ENCODE measurements at places on chromosomes 7 and 10.
A peak's percentile ranks its signal among the peaks of the same experiment; 100 is the strongest.

DNA sequence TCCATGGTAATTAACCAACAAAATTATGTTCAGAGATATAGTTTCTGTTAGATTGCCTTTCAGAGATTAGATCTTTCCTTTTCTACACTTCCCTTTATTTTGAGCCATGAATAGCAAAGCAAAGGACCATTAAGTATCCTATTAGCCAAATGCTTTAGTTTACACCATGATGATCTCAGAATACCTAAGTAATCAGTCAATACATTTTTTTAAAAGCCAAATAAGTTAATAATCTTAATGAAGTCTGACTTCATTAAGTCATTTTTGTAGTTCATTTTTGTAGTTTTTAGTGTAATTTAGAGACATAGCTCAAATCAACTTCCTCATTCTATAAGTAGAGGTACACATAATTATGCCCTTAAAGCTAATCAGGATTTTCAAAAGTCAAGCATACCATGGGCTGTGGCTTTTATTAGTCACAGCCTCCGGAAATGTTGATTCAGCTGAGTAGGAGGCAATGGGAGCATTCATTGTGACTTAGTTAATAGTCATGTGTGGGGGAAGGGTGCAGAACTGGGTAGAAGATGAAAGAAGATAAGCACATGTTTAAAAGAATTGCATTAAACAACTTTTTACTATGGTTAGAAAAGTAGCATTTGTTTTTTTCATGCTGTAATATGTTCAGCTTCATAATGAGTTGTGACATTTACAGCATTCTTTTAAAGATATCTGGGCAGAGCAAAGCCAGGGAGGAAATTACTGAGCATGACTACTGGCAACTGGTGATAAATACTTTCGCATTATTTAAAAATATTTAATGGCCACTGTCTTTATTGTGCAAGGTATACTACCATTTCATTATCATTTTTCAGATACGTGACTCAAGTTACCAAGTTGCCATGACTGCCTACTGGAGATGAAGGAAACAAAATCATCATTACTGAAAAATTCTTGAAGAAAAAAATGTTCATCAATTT, 57.3 kb upstream of the CCDC71L start:
- DNase-seq: peak; percentile 85

DNA sequence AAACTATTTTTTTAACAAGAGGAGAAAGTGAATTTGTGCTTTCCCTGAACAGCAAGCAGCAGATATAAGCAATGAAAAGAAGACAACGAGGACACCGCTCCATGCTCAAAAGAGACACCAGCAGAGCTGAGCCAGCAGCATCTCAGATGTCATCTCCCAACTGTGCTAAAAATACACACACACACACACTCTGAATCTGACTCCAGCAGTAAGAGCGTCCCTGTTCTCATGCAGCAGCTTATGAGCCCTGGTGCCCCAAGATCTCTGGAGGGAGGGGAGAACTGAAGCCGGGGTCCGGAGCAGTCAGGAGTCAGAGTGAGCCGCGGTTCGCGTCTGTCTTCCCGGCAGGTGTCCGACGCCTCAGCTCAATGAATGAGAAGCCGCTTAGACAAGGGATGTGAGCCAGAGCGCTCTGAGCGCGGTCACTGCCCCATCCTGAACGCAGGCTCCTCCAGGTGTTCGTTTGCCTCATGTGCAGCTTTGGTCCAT, 49.2 kb downstream of the SVIL start:
- DNase-seq: no peak

DNA sequence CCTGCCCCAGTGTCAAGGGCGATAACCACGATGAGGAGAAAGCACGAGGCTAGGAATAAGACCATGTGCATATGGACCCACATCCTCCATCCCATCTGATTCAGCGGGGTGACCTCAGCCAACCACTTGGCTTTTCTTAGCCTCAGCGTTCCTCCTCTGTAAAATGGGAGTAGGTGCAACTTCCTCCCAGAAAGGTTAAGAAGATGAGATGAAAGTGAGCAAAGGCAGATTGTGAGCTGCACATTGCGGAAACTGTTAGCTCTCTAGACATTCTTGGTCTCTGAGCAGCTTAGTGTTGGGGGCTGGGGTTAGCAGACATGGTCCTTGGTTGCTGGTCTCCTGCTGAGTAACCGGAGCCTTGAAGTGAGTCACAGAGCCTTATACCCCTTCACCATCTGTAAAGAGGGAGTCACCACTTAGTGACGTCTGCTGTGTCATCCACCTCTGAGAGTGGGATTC, 497.3 kb upstream of the GALNT17 start:
- no peak for DNase-seq

- DNase-seq: no peak
These were observed 67.0 kb downstream of the MDFIC start for GRCh38 chr7:114988755-114989375.

DNA sequence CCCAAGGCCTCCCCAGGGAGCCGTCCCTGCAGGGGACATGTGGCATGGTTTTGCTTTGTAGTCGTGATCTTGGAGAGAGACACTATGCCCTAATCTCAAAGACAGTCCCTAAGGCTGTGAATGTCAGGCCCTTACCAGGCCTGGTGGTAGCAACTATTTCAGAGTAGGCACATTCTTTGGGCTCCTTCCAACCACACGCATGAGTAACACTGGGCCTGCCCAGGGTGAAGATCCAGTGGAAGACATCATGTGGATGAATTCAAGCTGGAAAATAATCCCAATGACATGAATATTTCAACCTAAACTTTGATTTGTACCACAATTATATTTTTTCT, 39.5 kb upstream of the INSIG1 start:
- DNase-seq: no peak

- DNase-seq: no peak
These were observed 191.7 kb upstream of the BET1 start for GRCh38 chr7:94195813-94196212.

DNA sequence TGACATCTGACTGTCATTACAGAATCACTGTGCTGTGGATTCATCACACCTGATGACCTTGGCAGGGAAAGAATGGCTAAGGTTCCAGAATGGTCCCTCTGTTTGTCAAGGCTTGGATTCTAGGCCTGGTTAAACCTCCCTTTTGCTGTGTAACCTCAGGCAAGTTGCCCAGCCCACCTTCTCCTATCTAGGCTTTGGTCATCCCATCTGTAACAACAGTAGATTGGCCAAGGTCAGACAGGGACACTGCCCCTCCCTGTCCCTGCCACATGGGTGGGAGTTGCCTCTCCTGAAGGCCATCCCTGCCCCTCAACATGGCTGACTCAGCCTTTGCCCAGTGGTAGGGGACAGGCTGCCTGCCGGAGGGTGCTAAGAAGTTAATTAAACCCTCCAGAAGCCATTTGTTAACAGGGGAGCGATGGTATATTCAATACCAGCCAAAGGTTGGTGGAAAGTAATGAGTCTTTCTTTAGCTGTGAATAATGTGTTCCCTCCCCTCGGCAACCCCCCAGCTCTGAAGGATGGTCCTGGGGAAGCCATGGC, 149.8 kb upstream of the PCBD1 start:
- DNase-seq: no peak

DNA sequence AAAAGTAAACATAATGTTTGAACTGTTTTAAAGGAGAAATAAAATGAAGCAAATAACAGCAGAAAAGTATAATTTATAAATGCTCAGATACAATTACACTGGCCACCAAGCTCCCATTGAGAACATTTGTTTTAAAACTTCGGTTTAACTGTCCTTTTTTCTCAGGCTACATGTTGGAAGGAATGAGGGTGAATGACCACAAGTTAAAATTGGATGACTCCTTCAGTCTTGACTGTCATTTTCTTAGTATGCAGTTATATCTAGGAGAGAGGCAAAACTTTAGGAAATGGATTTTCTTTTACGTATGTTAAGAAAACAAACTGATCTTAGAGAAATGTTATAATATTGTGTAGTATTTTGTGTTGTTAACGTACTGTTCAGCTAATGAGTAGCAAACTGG, 5.0 kb downstream of the TRIM24 start:
- DNase-seq: no peak

DNA sequence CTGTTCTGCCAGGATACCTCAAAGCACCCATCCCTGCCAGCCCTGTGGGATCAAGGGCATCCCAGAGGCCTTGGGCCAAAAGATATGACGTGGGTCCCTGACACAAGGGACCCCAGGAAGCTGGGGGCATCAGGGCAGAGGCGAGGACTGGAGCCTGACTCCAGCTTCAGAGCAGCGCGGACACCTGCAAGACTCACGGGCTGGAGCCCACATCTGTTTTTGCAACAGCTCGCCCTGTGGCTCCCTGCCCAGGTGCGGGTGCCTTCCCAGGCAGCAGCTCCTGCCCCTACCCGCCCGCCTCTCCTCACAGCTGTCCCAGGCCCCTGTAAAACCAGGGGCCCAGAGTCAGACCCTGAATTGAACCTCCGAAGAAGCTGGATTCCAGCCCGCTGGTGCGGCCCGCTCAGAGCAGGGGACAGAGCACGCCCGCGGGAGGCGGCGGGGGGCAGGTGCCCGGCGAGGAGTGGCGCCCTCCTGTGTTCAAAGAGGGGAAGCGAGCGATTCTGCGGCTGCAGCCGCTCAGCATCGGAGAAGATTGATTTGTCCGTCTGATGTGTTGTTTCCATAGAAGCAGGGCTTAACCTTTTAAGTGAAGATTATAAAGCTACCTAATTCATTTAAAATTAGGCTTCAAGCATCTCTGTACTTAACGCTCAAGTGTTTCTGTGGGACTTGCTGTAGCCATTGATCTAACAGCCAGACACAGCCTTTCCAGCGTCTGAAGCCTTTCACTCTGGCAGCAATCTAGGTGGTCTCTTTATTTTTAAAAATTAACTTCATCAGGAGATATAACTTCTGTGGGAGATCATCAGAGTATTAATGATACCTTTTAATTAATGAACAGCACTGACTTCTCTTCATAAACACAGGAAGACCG, 88.4 kb downstream of the BEND7 start:
- peak; percentile 63 for DNase-seq

GRCh38 chr7:78379148-78379547, 580.6 kb downstream of the PHTF2 start:
- no peak for DNase-seq

DNA sequence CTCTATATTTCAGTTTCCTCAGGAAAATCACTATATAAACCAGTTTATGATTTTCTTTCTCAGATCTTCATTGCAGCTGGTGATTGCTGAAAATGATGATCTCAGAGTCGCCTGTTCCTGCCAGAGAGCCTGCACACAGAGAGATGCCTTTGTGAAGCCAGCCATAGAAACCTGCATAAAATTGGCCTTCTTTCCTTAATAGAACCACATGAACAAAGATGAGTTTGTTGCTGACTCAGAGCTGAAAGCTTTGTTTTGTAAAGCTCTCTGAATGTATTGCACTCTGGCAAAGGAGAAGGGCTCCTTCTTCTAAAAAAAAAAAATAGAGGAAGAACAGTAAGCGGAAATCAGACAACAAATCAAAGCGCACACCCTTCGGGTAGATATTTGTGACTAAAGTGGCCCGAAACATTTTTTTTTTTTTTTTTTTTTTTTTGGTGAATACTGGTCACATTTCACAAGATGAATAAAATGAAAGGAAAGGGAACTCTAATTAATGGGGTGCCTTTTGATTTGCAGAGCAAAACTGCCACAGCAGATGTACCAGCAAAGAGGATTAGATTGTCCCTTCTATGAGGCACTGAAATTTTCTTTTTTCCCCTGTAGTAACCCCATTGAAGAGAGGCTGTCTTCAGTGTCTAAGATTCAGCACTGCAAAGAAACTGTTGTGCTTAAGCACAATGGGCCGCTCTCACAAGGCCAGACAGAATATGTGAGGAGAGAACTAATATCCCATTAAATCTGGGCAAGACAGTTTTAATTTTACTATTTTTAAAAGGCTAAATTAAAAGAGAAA, 75.1 kb upstream of the PTPRZ1 start:
- no peak for DNase-seq

DNA sequence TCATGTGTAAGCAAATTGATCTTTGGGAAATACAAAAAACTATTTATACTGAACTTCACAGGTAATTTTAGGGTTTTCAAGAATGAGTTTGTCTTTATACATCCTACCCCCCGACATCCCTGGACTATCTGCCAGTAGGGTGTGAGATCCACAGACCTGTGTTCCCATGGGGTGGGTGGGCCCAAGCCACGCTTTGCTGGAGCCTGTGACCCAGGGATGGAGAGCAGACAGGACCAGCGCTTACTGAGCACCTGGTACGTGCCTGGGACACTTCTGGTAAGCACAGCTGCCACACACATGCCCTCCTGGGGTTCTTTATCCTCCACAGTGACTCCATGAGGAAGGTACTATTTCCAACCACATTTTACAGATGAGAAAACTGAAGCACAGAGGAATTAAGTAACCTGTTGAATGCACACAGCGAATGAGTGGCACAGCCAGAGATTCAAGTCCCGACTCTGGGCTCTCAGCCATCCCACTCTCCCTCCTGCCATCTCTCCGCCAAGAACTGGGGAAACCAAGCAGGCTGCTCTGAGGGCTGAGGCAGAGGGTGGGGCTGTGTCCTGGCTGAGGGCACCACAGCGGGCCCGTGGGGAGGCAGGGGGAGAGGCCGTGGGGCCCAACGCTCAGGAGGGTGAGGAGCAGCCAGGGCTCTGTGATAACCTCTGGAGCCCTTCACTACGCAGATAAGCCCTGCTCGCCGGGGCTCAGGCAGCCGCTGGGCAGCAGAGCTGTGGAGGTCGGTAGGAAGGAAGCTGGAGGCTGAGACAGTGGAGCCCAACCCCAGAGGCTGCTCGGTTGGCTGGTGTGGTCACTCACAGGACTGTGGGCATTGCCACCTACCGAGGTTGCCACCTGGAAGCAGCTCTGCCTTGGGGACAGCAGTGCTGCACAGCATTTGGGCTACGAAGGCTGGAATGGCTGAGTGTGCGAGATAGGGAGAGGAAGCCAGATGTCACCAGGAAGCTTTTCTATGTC, 124.2 kb downstream of the ARHGAP22 start:
- DNase-seq: no peak

DNA sequence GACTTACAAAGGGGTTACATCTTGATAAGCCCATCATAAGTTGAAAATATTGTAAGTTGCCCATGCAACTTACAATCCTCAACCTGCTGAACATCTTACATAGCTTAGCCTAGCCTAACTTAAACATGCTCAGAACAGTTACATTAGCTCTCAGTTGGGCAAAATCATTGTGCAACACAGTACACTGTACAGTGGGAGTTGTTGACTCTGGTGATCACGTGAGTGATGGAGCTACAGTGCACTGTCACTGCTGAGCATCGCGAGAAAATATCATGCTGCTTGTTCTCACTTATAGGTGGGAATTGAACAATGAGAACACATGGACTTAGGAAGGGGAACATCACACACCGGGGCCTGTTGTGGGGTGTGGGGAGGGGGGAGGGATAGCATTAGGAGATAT, 214.9 kb upstream of the ZMIZ1 start:
- DNase-seq: no peak

GRCh38 chr7:124399941-124400340, 365.7 kb downstream of the GPR37 start:
- DNase-seq: no peak

DNA sequence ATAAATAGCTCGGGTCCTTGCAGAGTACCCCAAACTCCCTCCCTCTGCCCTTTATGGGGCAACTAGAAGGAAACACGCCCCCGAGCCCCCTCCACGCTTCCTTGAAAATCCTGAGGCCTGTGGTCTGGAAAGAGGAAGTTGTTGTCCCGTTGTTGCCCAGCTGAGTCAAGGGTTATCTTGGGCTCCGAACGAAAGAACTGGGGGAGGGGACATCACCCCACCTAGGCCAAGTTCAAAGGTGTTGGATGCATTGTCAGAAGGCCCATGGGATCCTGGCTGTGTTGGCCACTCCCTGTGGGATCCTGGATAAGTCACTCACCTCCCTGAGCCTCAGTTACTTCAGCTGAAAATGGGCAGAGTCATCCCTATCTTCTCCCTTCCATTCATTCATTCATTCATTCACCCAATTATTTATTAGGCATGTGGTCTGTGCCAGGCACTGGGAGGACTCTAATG, at the start of gene CCL24:
CCL24 (minus strand) TSS at position 26 of the 456 bp plus-strand sequence. CDS start 91 bp downstream, outside the sequence.
- no peak for DNase-seq
